ENCODE measurements at places on chromosomes 3 and 15.

GRCh38 chr3:114496874-114497273, 203.0 kb downstream of the TIGIT start:
- no peak for DNase-seq

- no peak for DNase-seq
Observed at GRCh38 chr3:155233213-155233612, 60.3 kb downstream of the STRIT1 start.

GRCh38 chr3:171646357-171647133, 163.7 kb downstream of the PLD1 start:
- no peak for DNase-seq

DNA sequence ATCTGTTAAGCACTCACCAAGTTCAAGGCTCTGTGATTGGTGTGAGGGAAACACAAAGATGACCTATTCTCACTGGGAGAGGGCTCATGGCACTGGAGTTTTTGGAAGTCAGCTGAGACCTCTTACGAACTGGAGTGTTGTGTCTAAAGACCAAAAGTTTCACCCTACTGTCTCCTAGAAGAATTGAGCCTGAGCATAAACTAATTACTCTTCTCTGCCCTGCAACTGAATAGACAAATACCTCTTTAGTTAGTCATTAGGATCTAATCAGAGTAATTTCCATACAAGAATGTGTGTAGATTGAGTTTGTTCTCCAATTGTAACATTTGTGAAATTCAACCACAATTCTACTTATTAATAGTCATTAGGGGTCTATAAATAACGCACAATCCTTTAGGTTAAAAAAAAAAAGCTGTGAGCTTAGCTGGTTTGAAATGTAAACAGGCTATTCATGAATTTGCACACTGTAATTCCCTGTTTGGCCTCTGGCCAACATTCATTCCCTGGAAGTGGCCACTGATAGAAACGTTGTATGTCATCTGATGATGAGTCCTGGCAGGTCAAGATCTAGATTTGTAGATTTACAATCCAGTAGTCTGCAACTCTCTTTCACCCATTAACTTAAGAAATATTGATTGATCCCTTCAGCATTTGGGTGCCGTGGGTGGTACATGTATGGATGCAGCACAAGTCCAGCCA, 76.8 kb upstream of the SOX14 start:
- DNase-seq: no peak

- DNase-seq: no peak
Observed at GRCh38 chr15:35003928-35004327, 15.8 kb upstream of the ZNF770 start.

- DNase-seq: no peak
Observed at GRCh38 chr3:78857494-78858111, 910.2 kb downstream of the ROBO1 start.

DNA sequence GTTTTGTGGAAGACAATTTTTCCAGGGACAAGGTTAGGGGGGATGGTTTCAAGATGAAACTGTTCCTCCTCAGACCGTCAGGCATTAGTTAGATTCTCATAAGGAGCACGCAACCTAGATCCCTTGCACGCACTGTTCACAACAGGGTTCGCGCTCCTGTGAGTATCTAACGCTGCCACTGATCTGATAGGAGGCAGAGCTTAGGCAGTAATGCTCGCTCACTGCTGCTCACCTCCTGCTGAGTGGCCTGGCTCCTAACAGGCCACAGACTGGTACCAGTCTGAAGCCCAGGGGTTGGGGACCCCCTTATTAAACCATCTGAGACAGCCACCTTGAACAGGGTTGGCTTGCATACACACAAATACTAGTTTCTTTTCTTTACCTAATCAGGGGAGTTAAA, 13.5 kb upstream of the IMPG2 start:
- no peak for DNase-seq

DNA sequence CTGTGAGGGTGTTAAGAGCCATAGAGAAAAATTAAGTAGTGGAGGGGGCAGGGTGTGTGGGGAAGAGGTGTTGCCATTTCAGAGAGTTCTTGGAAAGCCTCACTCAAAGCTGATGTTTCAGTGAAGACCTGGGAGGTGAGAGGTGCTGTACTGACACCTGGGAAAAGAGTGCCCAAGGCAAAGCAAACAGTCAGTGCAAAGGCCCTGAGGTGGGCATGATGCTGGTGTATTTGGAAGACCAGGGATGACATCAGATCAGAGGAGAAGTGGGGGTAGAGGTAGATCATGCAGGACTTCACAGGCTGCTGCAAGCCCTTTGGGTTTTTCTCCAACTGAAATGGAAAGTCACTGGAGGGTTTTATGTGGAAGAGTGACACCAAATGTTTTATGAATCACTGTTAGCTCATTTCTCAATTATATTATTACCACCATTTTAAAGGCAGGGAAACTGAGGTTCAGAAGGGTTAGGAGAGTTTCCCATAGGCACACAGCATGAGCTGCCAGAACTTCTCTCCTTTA, 42.8 kb upstream of the SMAD3 start:
- DNase-seq: no peak

DNA sequence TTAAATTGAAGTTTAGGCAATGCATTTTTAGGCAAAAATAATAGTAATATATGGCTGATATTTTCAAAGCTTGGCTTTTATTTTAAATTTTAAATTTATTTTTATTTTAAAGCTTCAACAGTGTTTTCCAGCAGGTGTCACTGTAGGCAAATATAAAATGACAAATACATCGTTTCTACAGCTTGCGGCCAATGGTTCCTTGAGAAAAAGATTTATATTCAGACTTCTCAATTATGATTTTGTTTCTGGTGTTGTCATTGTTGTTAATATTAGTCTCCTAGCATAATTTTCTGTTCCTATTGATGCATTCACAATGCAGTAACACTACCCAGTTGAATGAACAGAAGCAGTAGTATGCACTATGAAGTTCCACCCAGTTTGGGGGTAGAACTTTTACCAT, 220.7 kb upstream of the DNAJC19 start:
- no peak for DNase-seq

DNA sequence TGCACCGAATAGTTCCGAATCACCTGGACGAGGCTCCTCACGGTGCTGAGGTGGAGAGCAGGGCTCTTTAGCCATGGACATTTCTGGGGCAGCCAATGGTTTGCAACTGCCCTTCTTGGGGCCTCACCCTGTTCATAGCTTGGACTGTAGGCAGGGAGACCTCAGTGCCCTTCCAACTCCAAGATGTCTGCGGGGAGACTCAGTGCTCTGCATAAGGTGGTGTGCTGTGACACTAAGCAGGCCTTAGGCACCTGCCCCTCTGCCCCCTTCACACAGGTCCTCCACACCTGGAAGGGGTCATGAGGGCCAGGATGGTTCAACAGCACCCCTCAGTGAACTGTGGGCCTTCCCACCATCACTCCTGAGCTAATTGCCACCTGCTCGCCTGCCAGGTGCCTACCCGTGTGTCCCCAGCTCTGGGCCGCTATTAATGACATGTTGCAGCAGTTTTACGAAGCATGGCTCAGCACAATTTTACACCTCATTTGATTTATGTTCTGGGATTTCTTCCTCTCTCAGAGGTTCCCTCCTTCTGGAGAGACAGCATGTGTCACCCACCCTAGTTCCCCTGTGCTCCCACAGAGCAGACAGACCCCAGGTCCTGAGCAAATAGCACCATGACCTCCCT, 101.2 kb upstream of the SMAD3 start:
- DNase-seq: no peak

DNA sequence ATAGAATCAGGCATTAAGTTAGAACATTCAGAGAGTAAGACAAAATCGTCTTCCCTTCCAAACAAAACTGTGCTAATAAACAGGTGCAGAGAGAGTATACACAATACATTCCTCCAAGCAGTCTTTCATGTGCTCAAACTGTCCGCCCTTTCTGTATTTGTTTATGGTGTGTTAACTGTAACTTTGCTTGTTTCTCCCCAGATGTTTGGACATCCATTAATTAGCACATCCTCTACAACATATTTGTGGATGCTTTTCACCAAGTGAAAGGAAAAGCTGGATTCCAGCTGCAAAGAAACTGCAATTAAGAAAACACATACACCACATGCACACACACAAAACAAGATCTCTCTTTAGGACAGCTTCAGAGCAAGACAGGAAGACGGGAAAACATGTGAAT, 912.6 kb downstream of the NTRK3 start:
- DNase-seq: no peak

DNA sequence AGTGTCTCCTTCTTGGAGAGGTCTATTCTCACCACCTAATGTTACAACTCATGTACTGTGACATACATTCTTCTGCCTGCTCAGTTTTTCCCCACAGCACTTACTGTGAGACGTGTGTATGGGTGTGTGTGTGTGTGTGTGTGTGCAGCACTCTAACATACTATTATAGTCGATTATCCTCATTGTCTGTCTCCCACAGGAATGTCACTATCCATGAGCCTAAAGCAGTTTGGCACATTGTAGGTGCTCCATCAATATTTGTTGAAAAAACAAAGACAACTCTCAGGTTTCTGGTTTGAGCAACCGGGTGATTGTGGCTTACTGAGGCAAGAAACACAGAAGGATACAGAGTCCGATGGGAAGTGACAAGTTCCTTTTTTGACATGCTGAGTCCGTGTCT, 8.6 kb upstream of the ZNF148 start:
- DNase-seq: no peak

DNA sequence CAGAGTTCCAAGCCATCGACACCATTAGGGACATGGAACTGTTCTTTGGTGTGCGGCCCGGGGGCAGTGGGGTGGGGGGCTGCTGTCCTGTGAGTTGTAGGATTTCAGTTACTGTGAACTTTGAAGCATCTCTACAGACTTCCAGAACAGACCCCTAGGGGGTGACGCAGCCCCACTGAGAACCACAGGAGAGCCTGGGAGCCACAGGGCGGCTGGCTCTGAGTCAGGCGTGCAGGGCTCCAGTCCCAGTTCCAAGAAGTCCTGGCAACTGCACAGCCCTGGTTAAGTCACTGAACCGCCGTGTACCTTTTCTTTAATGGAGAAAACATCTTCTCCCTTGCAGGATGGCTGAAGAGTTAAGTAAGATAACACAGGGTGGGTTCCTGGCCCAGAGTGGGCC, 23.5 kb upstream of the LRTM1 start:
- no peak for DNase-seq

GRCh38 chr15:84099181-84099580, 136.4 kb upstream of the GOLGA6L4 start:
- DNase-seq: no peak

DNA sequence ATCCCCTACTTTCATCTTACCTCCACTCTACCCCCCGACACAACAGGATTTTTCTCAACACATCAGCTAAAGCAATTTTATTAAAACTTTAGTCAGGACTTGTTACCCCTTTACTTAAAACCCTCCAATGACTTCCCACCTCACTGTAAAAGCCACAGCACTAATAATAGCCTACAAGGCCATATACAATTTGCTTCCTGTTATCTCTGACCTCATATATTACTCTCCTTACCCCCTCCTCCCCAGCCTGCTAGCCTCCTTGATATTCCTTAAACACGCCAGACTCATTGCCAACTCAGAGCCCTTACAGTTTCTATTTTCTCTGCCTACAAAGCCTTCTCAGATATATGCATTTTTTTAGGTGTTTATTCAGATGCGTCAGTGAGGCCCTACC, 54.4 kb downstream of the DCUN1D1 start:
- DNase-seq: no peak

DNA sequence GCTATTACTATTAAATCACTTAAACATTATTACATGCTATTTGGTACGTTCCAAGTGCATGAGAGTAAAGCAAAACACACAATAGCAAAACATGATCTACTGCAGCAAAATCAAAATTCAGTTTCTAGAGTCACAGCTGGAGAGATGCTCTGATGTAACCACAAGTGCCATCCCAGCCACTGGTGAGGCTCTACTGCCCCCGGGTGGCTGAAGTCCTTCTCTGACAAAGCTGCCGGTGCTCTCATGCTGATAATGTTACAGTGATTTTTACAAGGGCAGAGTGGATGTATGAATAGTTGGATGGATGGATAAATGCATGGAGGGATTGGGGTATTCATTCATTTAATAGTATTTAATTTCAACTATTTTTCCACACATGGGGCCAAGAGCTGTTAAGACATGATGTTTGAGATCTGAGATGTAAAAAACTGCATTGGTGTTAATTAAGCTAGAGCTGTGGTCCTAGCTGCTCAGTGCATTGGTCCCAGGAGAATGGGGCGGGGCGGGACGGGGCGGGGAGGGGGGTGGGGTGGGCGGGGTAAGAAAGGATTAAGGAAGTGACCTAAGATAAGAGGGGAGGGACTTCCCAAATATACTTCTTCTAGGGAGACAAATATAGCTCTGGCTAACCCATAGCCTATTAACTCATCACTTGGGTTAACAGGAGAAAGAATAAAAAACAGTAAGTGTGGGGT, 5.3 kb upstream of the SPESP1 start:
- peak; percentile 37 for DNase-seq

- DNase-seq: no peak
Observed at GRCh38 chr3:153129426-153129825, 32.6 kb upstream of the RAP2B start.

- no peak for DNase-seq
Observed at GRCh38 chr15:29044503-29044901, 158.7 kb downstream of the APBA2 start.

GRCh38 chr15:33314069-33314468, 3.3 kb downstream of the RYR3 start:
- DNase-seq: no peak

- DNase-seq: no peak
Observed at GRCh38 chr15:65791335-65792137, 557 bp downstream of the DENND4A start.

DNA sequence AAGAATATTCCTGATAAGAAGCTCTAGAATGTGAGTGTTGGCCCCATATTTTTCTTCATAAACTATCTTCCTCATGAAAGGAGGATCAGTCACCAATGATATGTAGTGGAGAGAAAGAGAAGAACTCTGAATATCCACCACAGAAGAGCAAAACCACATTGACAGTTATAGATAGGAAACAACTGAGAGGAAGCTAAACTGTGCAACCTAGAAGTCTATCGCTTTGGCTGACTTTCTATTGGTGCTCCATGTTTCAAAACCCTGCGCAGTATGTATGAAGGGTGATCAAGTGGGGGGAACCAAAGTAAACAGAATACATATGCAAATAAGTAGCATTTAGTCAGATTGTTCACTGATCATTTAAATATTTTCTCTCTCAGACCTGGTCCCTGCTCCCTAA, 41.0 kb upstream of the ZNF280D start:
- no peak for DNase-seq

DNA sequence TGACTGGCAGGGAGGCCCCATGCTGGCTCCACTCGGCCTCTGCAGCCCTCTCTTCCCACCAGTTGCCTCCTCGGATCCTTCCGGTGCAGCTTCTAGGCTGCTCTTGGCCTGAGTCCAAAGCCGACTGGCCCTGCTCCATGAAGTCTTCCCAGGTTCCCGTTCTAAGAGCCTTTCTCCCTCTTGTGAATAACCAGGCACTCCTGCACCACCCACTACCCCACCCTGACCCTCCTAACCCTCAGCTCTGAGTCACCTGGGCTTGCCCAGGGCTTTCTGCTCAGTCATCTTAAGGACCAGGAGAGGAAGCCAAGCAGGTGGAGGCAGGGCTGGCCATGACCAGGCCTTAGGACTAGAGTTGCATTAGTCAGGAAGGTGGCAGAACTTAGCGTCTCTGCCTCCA, 28.1 kb upstream of the CNBP start:
- DNase-seq: no peak

GRCh38 chr3:14150491-14151230, 25.8 kb downstream of the TMEM43 start:
- no peak for DNase-seq

GRCh38 chr3:148513096-148513543, 184.6 kb upstream of the AGTR1 start:
- DNase-seq: no peak

GRCh38 chr3:39121621-39122020, 14.1 kb downstream of the TTC21A start:
- DNase-seq: no peak
